ENCODE measurements at places on chromosomes 12 and 14. TPM values are rescaled to one million over a fixed set of nuclear protein-coding genes. Genes with fewer than 3 reads are reported as not detected.

The PFDN5 gene
- 175 TPM for total RNA-seq

The GDF3 gene
- not detected for total RNA-seq

The PLCZ1 gene
- total RNA-seq: not detected

The OTUB2 gene
- total RNA-seq: 0.73 TPM

The SSPN gene
- 2.7 TPM for total RNA-seq

The TNS2 gene
- 116 TPM for total RNA-seq

The BCL2L2 gene
- 16.8 TPM for total RNA-seq

The DYRK2 gene
- total RNA-seq: 16.2 TPM

The ANO4 gene
- total RNA-seq: 4.3 TPM

The ZNF385A gene
- 0.37 TPM for total RNA-seq

The RIPK3 gene
- total RNA-seq: 3.7 TPM

The FBRSL1 gene
- total RNA-seq: 3.3 TPM

The SMCO2 gene
- not detected for total RNA-seq

The PAH gene
- total RNA-seq: not detected

The CNTN1 gene
- total RNA-seq: 0.39 TPM

The EML5 gene
- not detected for total RNA-seq

The CIROP gene
- total RNA-seq: not detected

The HOXC5 gene
- total RNA-seq: 2.2 TPM

The CLEC9A gene
- not detected for total RNA-seq

The STRN3 gene
- 48.1 TPM for total RNA-seq

The STK38L gene
- 10.7 TPM for total RNA-seq

The SLC25A47 gene
- total RNA-seq: not detected

The CGRRF1 gene
- 10.2 TPM for total RNA-seq

The TAS2R9 gene
- not detected for total RNA-seq

The ACOT4 gene
- 0.73 TPM for total RNA-seq

The GTF2A1 gene
- total RNA-seq: 17.6 TPM

The DPPA3 gene
- total RNA-seq: not detected

The NRDE2 gene
- 11.7 TPM for total RNA-seq

The CPSF6 gene
- total RNA-seq: 23.5 TPM

The AQP2 gene
- total RNA-seq: not detected

The A2M gene
- 1.2 TPM for total RNA-seq

The PLEKHG7 gene
- total RNA-seq: not detected

The DDX51 gene
- total RNA-seq: 9.2 TPM

The PPP4R4 gene
- total RNA-seq: 0.37 TPM

The PDE3A gene
- 0.39 TPM for total RNA-seq

The CCDC197 gene
- total RNA-seq: not detected

The SLC17A8 gene
- under 0.01 TPM for total RNA-seq

The TCL1B gene
- total RNA-seq: not detected

The NINJ2 gene
- total RNA-seq: 5.5 TPM

The SLC39A5 gene
- total RNA-seq: 0.20 TPM

The POTEM gene
- total RNA-seq: not detected

The KRT2 gene
- total RNA-seq: not detected

The AMDHD1 gene
- not detected for total RNA-seq

The PPFIA2 gene
- 2.2 TPM for total RNA-seq

The AQP6 gene
- not detected for total RNA-seq

The TRIP11 gene
- 28.2 TPM for total RNA-seq

The SIX6 gene
- total RNA-seq: not detected

The KITLG gene
- total RNA-seq: 45.7 TPM

The HCAR1 gene
- 2.2 TPM for total RNA-seq

The CLEC2A gene
- total RNA-seq: not detected

The COL2A1 gene
- total RNA-seq: not detected

The KCNK10 gene
- not detected for total RNA-seq

The ABCD2 gene
- under 0.01 TPM for total RNA-seq

The TMEM179 gene
- not detected for total RNA-seq

The PDZRN4 gene
- not detected for total RNA-seq

The COQ10A gene
- total RNA-seq: 5.9 TPM

The WNT1 gene
- not detected for total RNA-seq

The TEX52 gene
- not detected for total RNA-seq

Data from subcutaneous preadipocyte (primary cell).